Smooth muscle cell of the pulmonary artery (primary cell): ENCODE measurements at places on chromosomes 11 and 22. TPM values are rescaled to one million over a fixed set of nuclear protein-coding genes. Genes with fewer than 3 reads are reported as not detected.

The GSC2 gene
- not detected in 2 replicates for total RNA-seq

The APOBEC3H gene
- 0.98 TPM in 1 of 2 replicates, not detected in the other for total RNA-seq

The CHRM4 gene
- total RNA-seq = 0.07 and 0.23 TPM in 2 replicates

The MRPL11 gene
- 22.5 and 24.4 TPM in 2 replicates for total RNA-seq

The MMP7 gene
- total RNA-seq = not detected in 2 replicates

The MUC5AC gene
- total RNA-seq = not detected in 2 replicates

The CHRDL2 gene
- not detected in 2 replicates for total RNA-seq

The PLEKHB1 gene
- 2.1 and 2.5 TPM in 2 replicates for total RNA-seq

The ST14 gene
- 0.07 TPM in 1 of 2 replicates, not detected in the other for total RNA-seq

The BTG4 gene
- total RNA-seq = not detected in 2 replicates

The OR4C5 gene
- not detected in 2 replicates for total RNA-seq

The KRTAP5-8 gene
- total RNA-seq = not detected in 2 replicates

The BACE1-AS gene
- total RNA-seq = 5.4 and 5.7 TPM in 2 replicates

The OR51B6 gene
- not detected in 2 replicates for total RNA-seq

The MMP10 gene
- 3.8 and 5.1 TPM in 2 replicates for total RNA-seq

The STK33 gene
- 0.65 and 2.4 TPM in 2 replicates for total RNA-seq

The MMP13 gene
- total RNA-seq = not detected in 2 replicates

The SRRD gene
- total RNA-seq = 13.6 and 17.7 TPM in 2 replicates

The PIH1D2 gene
- total RNA-seq = 0.66 and 2.4 TPM in 2 replicates

The APOL5 gene
- 0.46 TPM in 1 of 2 replicates, not detected in the other for total RNA-seq

The MRGPRX3 gene
- total RNA-seq = not detected in 2 replicates

The SMC1B gene
- total RNA-seq = 0.07 TPM in 1 of 2 replicates, not detected in the other

The LMO2 gene
- total RNA-seq = 2.6 and 12.4 TPM in 2 replicates

The MAPK8IP2 gene
- total RNA-seq = 0.03 and 0.07 TPM in 2 replicates

The TRIM6 gene
- 3.0 and 5.1 TPM in 2 replicates for total RNA-seq

The GRM5 gene
- total RNA-seq = under 0.01 and 0.10 TPM in 2 replicates

The GPR83 gene
- total RNA-seq = not detected in 2 replicates

The PYGM gene
- 6.0 and 8.8 TPM in 2 replicates for total RNA-seq

The SLC7A4 gene
- 0.30 and 1.1 TPM in 2 replicates for total RNA-seq

The GLB1L2 gene
- 0.03 and 0.39 TPM in 2 replicates for total RNA-seq

The KRTAP5-2 gene
- total RNA-seq = not detected in 2 replicates

The OR10D3 gene
- total RNA-seq = not detected in 2 replicates

The PARVG gene
- total RNA-seq = 0.13 TPM in 1 of 2 replicates, not detected in the other
